ENCODE measurements at places on chromosomes 7 and 10.

DNA sequence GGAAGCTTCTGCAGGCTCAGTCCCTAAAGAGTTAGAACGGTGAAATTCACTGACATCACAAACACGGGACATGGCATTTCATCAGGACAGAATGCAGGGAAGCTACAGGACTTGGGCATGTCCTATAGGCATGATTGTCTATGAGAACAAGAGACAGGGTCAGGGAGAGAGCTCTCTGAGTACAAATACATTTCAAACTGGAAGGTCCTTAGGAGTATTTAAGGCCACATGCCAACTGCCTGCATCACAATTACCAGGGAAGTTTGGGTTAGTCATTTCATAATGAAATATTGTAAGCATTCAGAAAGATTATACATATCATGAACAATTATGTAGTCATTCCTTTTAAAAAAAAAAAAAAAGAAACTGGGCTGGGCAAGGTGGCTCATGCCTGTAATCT lies 71.3 kb downstream of the CREB3L2 start:
- DNase-seq = no peak

- no peak for DNase-seq
These were observed 92.2 kb downstream of the EGFR start for GRCh38 chr7:55110993-55111361.

DNA sequence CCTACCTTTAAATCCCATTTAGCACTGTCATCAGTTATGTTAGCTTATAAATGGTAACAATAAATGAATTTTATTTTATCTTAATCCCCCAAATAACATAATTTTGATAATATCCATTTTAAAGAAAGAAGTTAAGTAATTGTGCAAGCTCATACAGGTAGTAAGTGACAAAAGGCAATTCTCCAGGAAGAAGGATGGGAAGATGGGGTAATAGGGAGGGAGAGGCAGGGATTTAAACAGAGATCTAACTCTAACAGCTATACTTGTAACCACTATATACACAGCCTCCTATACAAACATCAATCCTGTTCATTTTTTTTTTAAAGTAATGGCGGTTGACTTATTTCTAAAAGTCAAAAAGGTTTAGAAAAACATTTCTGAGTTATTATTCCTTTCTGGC lies 119.4 kb downstream of the SGMS1 start:
- no peak for DNase-seq

GRCh38 chr7:135260930-135261721 lies 27.5 kb downstream of the STRA8 start:
- DNase-seq = no peak

GRCh38 chr10:131196176-131196885 lies 115.2 kb downstream of the TCERG1L start:
- no peak for DNase-seq

GRCh38 chr7:3309956-3310355 lies 8.9 kb downstream of the SDK1 start:
- DNase-seq = no peak

- no peak for DNase-seq
These were observed 255.5 kb upstream of the C7orf33 start for GRCh38 chr7:148334959-148335577.

DNA sequence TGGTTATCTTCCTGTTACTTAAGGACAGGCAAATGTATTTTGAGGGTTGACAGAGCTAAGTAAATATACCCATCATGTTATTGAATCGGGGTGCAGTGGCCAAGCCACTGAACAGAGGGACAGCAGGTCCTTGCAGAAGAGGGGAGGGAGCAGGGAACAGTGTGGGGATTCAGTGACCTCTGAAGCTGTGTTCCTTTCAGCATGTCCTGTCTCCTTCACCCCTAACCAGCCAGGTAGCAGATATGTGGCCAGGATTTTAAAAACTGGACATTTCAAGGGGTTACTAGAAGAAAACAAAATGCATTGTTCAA lies 12.7 kb downstream of the ANK3 start:
- no peak for DNase-seq

Data from NCI-H524 (cell line).